ENCODE measurements at places on chromosomes 1 and 21.

DNA sequence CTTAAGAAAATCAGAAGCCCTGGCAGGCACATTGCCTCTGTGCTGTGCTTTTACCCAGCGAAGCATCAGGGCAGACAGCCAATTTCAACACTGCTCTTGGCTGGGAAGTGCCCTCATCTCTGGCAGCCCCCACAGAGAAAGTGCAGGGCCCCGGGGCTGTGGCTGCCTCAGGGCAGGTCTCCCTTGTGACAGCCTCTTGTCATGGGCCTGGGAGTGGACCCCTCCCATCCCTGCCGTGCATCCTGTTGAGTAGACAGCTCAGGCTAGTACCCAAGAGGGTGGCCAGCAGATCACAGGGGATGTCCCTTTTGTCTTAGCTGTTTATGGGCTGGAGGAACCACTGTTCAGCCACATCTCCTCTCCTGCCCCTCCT lies 23.3 kb downstream of the TTC34 start:
- DNase-seq = no peak

- DNase-seq = no peak
Measured at GRCh38 chr1:96358057-96358456, 363.5 kb upstream of the PTBP2 start.

- peak; percentile 16 for DNase-seq
Measured at GRCh38 chr1:79497193-79497773, 490.8 kb upstream of the ADGRL4 start.

DNA sequence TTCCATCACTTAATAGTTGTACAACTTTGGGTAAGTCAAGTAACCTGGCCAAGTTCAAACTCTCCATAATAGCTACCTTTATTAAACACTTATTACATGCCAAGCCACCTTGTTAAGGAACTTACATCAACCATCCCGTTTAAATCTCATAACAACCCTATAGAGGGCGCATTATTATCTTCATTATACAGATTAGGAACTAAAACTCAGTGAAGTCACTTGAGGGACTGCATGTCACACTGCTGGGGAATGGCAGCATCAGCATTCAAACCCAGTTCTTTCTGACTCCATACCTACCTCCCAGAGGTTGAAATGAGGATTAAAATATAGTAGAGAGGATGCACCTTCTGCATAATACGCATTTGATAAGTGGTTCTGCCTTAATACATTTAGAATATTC lies 47.1 kb upstream of the PLA2G2C start:
- no peak for DNase-seq

- no peak for DNase-seq
Measured at GRCh38 chr1:182671750-182672486, 12.5 kb downstream of the RGS8 start.
